ENCODE measurements at places on chromosomes 6 and 20.

DNA sequence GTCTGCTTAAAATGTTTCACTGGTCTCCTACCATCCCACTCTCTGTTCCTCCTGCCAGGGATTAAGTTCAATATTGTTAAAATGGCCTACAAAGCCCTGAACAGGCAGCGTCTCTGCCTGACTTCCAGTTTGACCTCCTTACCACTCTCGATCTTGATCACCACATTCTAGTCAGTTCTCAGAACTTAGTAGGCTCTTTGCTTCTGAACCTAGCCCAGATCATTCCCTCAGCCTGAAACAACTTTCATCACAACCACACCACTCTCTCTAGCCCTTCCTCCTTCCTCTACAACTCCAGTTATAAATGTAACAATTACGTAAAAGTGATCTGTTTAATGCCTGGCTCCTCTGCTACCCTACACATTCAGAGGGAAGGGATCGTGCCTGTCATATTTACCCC lies 53.3 kb downstream of the ATG5 start:
- no peak overlapping the region for H3K4me3 ChIP-seq
- no peaks in the 10 kb centered on the region for H3K27me3 ChIP-seq
- H3K36me3 ChIP-seq, result peaks cover 2% of the 10 kb centered on the region

GRCh38 chr20:1625083-1625690 lies 5.4 kb upstream of the SIRPB1 start:
- no peak overlapping the region for H3K4me3 ChIP-seq
- peak overlapping the region; percentile 77 for H3K27ac ChIP-seq
- H3K27me3 ChIP-seq, result no peaks in the 10 kb centered on the region
- H3K36me3 ChIP-seq, result peaks cover 8% of the 10 kb centered on the region
- peaks cover 60% of the 10 kb centered on the region for H3K4me1 ChIP-seq

DNA sequence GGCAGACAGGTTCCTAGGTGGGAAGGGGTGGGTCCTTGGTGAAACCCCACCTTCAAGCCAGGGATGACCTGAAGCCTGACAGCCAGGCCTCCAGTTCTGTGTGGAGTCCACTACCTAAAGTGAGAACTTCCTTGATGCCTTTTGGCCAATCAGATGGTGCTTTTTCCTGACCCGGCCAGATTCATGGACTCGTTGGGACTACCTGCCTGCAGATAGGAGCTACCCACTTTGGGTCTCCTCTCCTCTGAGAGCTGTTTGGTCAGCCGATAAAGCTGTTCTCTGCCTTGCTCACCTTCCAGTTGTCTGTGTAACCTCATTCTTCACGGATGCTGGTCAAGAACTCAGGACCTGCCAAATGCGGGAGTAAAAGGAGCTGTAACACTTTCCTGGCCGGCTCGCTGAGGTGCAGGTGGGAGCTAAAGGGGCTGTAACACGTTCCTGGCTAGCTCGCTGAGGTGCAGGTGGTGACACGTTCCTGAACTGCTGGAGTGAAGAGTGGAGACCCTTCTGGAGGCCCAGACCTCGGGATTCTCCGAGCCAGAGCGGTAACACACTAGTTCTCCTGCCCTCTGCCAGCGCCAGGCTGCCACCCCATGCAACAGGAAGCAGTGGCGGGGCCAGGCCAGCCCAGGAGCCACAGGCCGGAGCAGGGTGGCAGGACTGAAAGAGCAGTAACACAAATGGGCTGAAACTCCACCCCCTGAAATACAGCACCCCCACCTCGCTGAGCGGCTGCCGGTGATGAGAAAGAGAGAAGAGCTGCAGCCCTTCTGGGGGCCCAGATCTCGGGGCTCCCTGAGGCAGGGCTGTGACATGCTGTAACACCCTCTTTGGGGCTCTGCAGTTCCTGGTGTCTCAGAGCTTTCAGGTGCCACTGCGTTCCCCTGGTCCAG lies 13.6 kb upstream of the DBNDD2 start:
- peaks cover 2% of the 10 kb centered on the region for H3K36me3 ChIP-seq
- no peaks in the 10 kb centered on the region for H3K27me3 ChIP-seq
- no peak for DNase-seq
- no peak overlapping the region for H3K4me3 ChIP-seq
- peaks cover 15% of the 10 kb centered on the region for H3K4me1 ChIP-seq

- DNase-seq, result no peak
- peaks cover 2% of the 10 kb centered on the region for H3K4me1 ChIP-seq
- peaks cover 2% of the 10 kb centered on the region for H3K36me3 ChIP-seq
- H3K27ac ChIP-seq, result no peak overlapping the region
- H3K27me3 ChIP-seq, result no peaks in the 10 kb centered on the region
Observed at GRCh38 chr6:56505512-56506260, 137.0 kb downstream of the DST start.

DNA sequence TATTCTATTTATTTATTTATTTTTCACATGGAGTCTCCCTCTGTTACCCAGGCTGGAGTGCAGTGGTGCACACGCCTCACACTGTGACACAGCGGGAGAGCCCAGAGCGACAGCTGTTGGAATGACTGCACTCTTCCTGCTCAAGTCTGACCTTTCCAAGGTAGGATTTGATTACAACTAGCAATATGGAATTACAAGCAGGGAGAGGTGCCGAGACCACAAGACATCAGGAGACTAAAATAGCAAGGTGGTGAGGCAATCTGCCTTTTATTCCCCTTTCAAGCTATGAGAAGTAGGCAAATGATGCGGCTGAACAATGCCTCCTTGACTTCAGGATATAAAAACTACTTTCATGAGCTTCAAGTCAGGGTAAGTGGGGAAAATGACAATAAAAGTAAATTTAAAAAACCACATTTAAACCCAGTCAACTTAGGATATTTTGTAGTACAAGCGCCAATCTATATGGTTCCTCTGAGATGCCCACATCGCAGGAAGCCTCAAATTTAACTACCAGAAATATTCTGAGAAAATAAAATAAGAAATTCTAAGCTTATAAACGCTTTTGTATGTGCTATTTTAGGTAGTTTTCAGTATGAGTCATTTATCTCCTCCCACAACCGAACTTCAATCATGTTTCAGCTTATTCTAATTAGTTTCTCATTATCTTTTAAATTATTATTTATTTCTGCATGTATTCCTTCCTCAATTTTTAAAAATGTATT lies 146.9 kb upstream of the SGK1 start:
- no peaks in the 10 kb centered on the region for H3K27me3 ChIP-seq
- H3K4me3 ChIP-seq, result no peak overlapping the region
- H3K27ac ChIP-seq, result no peak overlapping the region
- no peaks in the 10 kb centered on the region for H3K4me1 ChIP-seq
- DNase-seq, result no peak
- no peaks in the 10 kb centered on the region for H3K36me3 ChIP-seq

- no peak for DNase-seq
- no peak overlapping the region for H3K27ac ChIP-seq
- peaks cover 7% of the 10 kb centered on the region for H3K4me1 ChIP-seq
Observed at GRCh38 chr20:51554538-51555165, 12.1 kb upstream of the NFATC2 start.

DNA sequence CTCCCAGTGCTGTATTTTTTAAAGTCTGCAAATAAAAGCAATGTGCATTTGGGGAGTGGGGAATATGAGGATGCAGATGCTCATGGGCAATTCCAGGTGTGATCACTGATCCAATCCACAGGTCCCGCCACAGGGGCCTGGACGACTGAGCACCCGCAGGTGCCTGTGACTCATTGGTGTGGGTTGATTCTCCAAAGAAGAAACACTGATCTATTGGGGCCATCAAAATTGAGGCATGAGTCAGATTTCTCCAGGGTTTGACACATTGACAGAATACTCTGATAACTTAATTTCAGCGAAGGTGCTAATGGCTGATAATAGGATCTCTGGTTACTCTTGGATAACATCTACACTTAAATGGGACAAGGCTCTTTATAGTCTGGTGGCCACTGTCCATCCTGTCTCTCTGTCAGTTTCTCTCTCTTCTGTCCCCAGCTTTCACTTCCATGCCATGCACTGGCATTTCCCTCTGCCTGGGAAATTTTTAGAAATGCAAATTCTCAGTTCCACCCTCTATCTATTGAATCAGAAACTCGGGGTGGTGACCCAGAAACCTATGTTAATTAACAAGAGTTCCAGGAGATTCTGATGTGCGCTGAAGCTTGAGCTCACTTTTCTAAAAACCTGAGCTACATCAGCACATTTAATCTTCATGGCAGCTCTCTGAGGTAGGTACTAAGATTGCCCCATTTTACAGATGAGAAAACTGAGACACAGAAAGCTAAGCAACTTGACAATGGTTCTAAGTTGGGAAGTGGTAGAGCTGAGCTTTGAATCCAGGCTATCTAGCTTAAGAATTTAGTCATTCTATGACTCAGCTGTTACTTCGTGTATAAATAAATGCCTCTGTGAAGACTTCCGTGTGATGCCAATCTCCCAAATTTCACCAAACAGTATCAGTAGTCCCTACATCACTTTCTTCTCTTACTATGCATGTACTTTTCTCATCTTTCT lies 10.2 kb upstream of the RCAN2 start:
- peaks cover 52% of the 10 kb centered on the region for H3K27me3 ChIP-seq
- no peak for DNase-seq
- H3K4me1 ChIP-seq, result no peaks in the 10 kb centered on the region

DNA sequence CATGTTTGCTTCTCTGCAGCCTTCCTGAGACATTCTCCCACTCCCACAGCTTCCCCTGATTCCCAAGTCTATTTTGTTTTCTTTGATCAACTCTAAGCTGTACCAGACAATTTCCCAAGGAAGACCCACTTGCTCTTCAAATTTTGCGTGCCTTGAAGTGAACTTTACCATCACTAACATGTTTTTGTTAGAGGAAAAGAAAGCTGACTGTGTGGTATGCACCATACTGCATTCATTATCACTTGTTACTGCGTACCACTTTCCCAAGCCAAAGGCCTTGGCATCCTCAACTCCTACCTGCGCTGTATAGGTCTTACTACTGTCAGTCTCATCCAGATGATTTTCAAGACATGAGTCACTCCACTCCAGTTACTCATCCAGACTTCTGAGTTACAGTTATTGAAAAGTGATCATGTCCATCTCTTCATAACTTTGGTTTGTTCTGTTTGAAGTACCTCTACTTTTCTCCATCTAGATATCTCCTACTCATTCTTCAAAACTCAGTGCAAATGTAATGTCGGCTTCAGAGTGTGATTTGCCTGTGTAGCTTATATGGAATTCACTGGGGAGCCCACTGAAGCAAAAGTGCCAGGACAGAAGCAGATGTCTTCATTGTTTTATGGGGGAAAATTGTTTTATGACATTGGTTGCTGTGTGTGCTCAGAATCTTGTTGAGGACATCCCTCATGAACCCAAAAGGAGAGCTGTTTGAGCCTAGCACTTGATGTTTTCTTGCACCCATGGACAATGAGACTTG lies 5.2 kb downstream of the RPS12 start:
- H3K4me1 ChIP-seq, result peaks cover 52% of the 10 kb centered on the region
- H3K4me3 ChIP-seq, result peak overlapping the region; percentile 61
- H3K27me3 ChIP-seq, result no peaks in the 10 kb centered on the region
- H3K36me3 ChIP-seq, result peaks cover 10% of the 10 kb centered on the region
- peak overlapping the region; percentile 89 for H3K27ac ChIP-seq
- no peak for DNase-seq

GRCh38 chr6:156988276-156989158 lies 211.3 kb downstream of the ARID1B start:
- no peaks in the 10 kb centered on the region for H3K27me3 ChIP-seq
- no peak for DNase-seq
- H3K27ac ChIP-seq, result peak overlapping the region; percentile 63
- no peak overlapping the region for H3K4me3 ChIP-seq
- H3K4me1 ChIP-seq, result peaks cover 46% of the 10 kb centered on the region

- H3K36me3 ChIP-seq, result peaks cover 13% of the 10 kb centered on the region
- no peaks in the 10 kb centered on the region for H3K27me3 ChIP-seq
- peaks cover 9% of the 10 kb centered on the region for H3K4me1 ChIP-seq
- no peak overlapping the region for H3K27ac ChIP-seq
- no peak overlapping the region for H3K4me3 ChIP-seq
- no peak for DNase-seq
Observed at GRCh38 chr6:8057263-8057662, 6.9 kb downstream of the BLOC1S5 start.

GRCh38 chr6:22838345-22838744 lies 269.0 kb downstream of the HDGFL1 start:
- no peak for DNase-seq
- no peak overlapping the region for H3K27ac ChIP-seq
- no peaks in the 10 kb centered on the region for H3K36me3 ChIP-seq
- no peaks in the 10 kb centered on the region for H3K4me1 ChIP-seq
- H3K4me3 ChIP-seq, result no peak overlapping the region
- H3K27me3 ChIP-seq, result no peaks in the 10 kb centered on the region

GRCh38 chr6:37033819-37034795 lies 28.7 kb downstream of the FGD2 start:
- H3K4me3 ChIP-seq, result no peak overlapping the region
- no peak for DNase-seq
- peaks cover 3% of the 10 kb centered on the region for H3K36me3 ChIP-seq

- no peak overlapping the region for H3K27ac ChIP-seq
- H3K36me3 ChIP-seq, result no peaks in the 10 kb centered on the region
- no peak overlapping the region for H3K4me3 ChIP-seq
- no peaks in the 10 kb centered on the region for H3K27me3 ChIP-seq
Observed at GRCh38 chr6:129163551-129163950, 280.6 kb downstream of the LAMA2 start.

DNA sequence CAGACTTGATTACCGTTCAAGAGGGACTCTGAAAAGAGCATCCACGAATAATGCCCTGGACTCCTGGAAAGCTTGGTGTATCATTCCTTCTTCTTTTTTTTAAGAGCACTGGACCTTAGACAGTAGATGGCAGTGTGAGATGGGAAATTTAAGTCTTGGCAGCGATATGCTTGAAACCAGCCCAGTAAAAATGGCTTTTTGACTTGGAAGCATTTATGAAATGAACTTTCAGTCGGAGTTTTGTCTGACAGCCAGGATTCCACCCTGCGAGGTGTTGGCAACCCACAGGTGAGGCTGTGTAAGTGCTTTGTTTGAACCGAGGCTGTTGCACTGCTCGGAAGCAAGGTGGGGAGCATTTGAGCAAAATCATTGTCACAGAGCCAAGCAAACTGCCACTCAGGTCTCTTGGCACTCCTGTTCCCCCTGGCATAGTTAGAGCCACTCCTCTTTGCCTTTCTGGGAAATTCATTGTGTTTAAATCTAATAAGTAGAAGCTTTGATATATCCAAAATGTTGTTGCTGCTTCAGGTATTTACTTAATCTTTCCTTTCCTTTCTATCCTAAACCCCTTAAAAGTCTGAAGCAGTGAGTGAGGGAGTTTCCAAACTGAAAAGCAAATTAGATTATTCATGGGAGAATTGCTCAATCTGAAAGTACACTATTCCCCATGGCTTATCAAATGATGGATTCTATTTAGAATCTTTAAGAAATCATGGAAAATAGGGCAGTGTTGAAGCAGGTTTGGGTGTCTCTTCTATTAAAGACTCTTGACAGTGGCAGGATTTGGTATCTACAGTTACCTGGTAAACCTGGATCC lies 272.8 kb upstream of the SLC35B3 start:
- no peak for DNase-seq
- no peaks in the 10 kb centered on the region for H3K36me3 ChIP-seq
- no peak overlapping the region for H3K27ac ChIP-seq
- no peaks in the 10 kb centered on the region for H3K4me1 ChIP-seq
- no peaks in the 10 kb centered on the region for H3K27me3 ChIP-seq
